ENCODE measurements at places on chromosomes 11 and 22. TPM values are rescaled to one million over a fixed set of nuclear protein-coding genes. Genes with fewer than 3 reads are reported as not detected.

- no peak for DNase-seq
Measured at GRCh38 chr11:61680622-61681221, 531 bp downstream of the DAGLA start.

GRCh38 chr11:60672255-60672654, 27.2 kb upstream of the MS4A8 start:
- DNase-seq, result no peak

- DNase-seq, result no peak
Measured at GRCh38 chr11:124167826-124168231, 15.3 kb upstream of the OR10D3 start.

DNA sequence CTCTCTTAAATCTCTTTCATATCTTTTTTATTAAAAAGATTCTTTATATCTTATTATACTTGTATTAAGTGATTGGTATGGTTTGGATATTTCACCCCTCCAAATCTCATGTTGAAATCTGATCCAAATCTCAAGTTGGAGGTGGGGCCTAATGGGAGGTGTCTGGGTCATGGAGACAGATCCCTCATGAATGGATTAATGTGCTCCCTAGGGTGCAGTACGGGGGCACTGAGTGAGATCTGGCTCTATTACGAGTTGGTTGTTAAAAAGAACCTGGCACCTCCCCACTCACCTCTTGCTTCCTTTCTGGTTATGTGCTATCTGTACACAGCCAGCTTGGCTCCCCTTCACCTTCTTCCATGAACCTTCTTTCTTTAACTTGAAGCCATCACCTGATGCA, 149.6 kb downstream of the CWF19L2 start:
- DNase-seq, result no peak

GRCh38 chr11:10505278-10506007, 35.5 kb downstream of the RNF141 start:
- DNase-seq, result no peak

The RHOD gene
- total RNA-seq, result 0.87 TPM

The OR2D2 gene
- total RNA-seq, result not detected

The PRR33 gene
- not detected for total RNA-seq

The ELMOD1 gene
- not detected for total RNA-seq

The PHETA2 gene
- 2.7 TPM for total RNA-seq
